Immature natural killer cell (primary cell): ENCODE measurements at places on chromosomes 12 and 14. TPM values are rescaled to one million over a fixed set of nuclear protein-coding genes. Genes with fewer than 3 reads are reported as not detected.

- no peak for DNase-seq
Observed at GRCh38 chr14:99383472-99384449, 96.9 kb downstream of the SETD3 start.

DNA sequence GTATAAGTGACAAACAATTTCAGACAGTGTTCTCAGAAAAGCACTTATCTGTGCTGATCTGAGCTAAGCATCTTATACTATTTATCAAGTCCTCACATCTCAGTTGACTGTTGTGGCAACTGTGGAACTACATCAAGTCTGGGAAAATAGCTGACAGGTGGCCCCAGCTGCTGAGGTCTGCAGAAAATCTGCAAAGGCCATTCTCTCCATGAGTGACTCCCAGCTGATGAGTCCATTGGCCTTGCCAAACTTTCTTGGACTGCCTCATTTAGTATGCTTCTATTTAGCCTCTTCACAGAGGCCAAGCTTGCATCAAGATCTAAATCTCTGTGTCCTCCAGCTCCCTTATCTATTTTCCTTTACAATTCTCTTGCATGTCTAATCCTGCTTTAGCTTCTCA, 174.5 kb upstream of the RBM19 start:
- DNase-seq, result no peak

PIWIL1 gene
- polyA plus RNA-seq, result not detected

GRCh38 chr12:113439606-113440030, 17.4 kb downstream of the SDSL start:
- no peak for DNase-seq

SMIM41 gene
- not detected for polyA plus RNA-seq

DNA sequence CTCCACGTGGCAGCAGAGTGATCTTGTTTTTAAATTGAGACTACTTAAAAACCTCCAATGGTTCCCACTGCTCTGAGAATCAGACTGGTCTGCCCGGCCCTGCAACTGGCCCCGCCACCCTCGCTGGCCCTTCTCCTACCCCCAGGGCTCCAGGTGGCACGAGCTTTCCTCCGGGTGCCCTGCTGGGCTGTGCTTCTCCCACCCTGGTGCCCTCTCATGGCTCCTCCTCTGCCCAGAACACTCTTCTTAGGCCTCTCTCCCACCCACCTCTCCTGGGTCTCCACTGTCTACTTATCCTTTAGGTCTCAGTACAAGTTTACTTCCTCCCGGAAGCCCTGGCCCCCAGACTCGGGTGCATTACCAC, 26.5 kb downstream of the CCDC92 start:
- DNase-seq, result no peak

- no peak for DNase-seq
Observed at GRCh38 chr12:45909041-45909713, 81.2 kb downstream of the SCAF11 start.

DNA sequence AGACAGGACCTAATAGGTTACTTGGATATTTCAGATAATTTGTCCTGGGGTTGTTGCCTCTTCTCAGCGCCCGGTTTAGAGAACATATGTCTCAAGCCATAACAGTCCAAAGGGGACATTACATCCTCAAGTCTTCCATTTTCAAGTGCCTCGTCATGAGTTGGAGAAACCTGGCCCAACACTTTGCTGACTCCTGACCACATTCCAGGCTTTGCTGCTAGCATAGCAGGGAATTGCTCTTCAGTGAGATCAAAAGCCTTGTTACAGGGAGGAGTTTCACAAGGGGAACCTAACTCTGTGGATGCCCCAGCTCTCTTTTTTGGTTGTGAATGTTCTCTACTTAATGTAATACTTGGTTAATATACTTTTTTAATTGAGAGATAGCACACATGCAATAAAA, 8.2 kb upstream of the MMP19 start:
- DNase-seq, result no peak

DNA sequence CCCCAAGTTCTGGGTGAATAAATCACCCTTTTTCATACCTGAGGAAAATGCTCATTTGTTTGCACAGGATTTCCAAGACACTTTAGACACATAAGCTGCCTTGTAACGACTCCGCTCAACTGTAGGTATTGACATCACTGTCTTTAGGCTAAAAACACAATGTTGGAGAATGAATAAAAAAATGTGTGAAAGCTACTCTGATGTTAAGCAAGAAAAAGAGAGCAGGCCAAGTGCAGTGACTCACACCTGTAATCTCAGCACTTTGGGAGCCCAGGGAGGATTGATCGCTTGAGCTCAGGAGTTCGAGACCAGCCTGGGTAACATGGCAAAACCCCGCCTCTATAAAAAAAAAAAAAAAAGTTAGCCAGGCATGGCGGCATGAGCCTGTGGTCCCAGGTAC, 11.1 kb upstream of the CIPC start:
- DNase-seq, result no peak

- DNase-seq, result no peak
Observed at GRCh38 chr12:104623883-104624282, 167.1 kb downstream of the CHST11 start.

DNA sequence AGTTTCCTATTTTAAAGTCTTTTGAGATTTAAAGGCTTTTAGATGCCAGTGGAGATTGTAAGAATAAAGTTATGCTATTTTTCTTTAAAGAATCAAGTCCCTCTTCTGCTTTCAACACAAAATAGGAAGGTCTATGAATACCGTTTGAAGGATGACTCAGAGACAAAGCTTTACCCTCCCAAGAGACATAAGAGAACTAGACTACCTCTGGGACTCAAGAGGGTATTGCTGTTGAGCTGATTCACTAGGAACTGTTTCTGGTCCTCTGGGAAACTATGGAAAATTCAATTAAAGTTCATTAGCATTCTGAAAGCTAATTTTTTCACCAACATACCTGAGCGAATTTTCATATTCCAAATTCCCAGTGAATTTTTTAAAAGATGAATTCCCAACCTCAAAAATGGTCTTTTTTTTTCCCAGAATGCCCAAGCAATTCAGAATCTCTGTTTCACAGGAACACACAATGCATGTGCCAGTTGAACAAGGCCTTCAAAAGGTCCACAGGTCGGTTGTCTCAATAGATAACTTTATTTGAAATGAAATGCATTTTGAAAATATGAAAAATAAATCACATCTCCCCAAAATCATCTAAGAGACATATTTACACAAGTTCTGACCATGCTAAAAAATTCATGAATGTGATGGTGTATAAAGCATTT, 6.5 kb downstream of the PHLDA1 start:
- DNase-seq, result no peak

GPR65 gene
- polyA plus RNA-seq, result 84.5 TPM

- DNase-seq, result no peak
Observed at GRCh38 chr12:49801141-49802063, 26.8 kb downstream of the NCKAP5L start.

- DNase-seq, result no peak
Observed at GRCh38 chr14:105187935-105188524, 6.9 kb upstream of the NUDT14 start.

DNA sequence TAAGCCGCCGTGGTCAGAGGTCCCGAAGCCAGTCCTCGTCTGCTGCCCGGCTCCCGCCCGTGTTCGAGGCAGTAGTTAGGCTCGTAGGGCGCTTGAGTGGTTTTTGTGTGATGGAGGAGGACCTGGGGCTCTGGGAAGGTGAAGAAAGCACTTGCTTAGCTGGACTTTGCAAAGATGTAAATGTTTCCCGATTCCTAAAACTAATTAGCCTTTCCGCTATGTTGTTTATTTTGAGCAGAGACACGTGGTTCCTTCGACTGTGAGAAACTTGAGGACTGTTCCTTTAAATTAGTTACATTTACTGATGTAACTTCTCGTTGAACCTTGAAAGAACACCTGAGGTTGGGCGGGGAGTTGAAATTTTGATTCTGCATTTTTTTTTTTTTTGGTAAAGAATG, 33.9 kb downstream of the MIA2 start:
- DNase-seq, result no peak

DNA sequence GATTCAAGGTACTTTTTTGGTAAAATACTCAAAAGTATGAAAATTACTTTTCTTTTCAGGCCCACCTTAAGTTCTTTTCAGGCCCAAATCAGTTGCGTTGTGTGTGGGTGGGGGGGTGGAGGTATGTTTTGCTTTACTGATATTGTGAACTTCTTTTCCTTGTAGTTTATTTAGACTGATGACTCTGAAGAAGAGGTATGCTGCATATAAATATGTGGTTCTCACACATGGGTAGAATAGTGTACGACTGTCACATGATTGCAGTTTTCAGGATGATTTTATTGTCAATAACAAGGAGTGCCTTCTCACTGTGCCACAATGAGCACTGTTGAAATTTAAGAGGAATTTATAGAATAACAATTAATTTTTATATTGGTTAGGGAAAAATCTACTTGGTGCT, 166.6 kb upstream of the ATP2B1 start:
- no peak for DNase-seq

- no peak for DNase-seq
Observed at GRCh38 chr14:76584271-76584702, 177.0 kb upstream of the VASH1 start.

GRCh38 chr14:52013984-52014600, 24.7 kb downstream of the RTRAF start:
- DNase-seq, result no peak

GRCh38 chr12:43861840-43862150, 25.9 kb downstream of the TMEM117 start:
- DNase-seq, result no peak

GPR68 gene
- 19.0 TPM for polyA plus RNA-seq

AACS gene
- polyA plus RNA-seq, result 11.9 TPM

DNA sequence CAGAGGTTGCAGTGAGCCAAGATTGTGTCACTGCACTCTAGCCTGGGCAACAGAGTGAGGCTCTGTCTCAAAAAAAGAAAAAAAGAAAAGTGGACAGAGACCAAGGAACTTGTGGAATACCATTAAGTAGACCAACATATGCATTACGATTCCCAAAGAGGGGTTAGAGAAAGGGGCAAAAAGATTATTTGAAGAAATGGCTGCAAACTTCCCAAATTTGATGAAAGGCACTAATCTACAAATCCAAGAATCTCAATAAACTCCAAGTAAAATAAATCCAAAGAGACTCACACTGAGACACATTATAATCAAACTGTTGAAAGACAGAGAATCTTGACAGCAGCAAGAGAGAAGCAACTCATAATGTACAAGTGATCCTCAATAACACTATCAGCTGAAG, 4.8 kb upstream of the OXA1L start:
- no peak for DNase-seq

DNA sequence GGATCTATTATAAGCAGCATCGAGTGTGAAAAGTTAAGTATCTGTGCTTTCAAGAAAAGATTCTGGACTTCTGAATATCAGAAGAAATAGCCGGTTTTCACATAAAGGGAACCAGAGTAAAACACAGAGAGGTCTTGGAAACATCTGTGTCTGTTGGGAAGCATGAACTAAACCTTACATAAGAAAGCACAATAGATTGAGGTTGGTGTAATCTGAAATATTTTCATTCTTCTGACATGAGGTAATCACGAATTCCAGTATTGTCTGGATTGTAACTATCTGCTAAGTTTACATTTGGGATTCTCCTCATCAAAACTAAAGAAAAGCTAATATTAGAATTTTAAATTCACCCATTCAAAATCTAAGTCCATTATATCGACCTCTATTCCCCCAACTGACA, 161.3 kb downstream of the CPNE8 start:
- no peak for DNase-seq

MMP19 gene
- 0.10 TPM for polyA plus RNA-seq

- DNase-seq, result no peak
Observed at GRCh38 chr14:50778721-50779483, 52.1 kb downstream of the NIN start.

- DNase-seq, result no peak
Observed at GRCh38 chr12:42235426-42235825, 2.6 kb downstream of the YAF2 start.

DNA sequence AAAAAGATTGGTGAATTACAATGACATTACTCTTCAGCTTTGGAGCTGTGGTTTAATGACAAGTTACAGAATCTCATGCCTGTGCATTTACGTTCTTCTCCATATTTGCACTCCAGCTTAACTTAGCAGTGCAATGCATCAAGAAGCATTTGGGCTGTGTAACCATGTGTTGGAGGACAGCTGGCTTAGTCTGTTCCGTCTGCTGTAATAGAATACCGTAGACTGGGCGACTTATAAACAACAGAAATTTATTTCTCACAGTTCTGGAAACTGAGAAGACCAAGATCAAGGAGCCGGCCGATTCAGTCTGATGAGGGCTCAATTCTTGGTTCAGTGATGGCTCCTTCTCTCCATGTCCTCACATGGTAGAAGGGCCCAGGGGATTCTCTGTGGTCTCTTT, 943.5 kb downstream of the BCL11B start:
- DNase-seq, result no peak

DNA sequence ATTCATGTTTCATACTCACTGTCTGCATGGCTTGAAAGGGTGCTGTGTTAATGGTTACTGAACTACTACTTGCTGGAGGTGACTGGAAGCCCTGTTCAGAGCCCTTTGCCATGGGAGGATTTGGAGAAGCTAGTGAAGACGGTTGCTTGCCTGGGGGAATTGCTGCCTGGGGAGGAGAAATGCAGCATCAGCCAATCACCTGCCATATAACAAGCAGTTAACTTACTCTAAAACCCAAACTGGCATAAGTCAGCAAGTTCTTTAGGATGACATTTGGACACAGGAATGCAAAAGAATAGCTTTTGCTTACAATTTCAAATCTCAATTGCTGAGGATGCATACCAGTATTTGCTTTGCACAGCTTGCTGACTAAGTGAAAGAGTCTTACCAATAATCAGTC, 23.4 kb upstream of the IPO8 start:
- DNase-seq, result no peak

TAS2R42 gene
- polyA plus RNA-seq, result not detected
